GM06990 (cell line): ENCODE measurements at places on chromosomes 11 and 22.

GRCh38 chr11:59550842-59551658 lies 39.7 kb downstream of the OR4D9 start:
- peak; percentile 79 for DNase-seq

GRCh38 chr22:46067159-46068111 lies 82.9 kb upstream of the PPARA start:
- DNase-seq, result no peak

DNA sequence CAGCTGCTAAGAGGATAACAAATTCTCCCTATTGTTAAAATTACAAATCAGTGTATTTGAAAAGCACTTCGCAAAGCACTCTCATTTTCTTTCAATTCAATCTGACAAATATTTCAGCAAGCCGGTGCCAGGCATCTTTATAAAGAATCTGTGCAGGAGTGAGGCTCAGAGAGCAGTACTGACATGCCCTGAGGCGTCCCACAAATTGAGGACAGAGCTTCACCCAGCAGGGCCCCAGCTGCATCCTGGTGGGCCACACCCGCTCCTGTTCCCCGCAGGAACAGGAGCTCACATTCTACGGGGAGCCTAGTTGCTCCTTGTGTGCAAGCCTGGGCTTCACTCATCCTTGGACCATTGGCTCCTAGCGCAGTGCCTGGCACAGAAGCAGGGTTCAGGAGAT lies 60.9 kb upstream of the EIF3D start:
- no peak for DNase-seq

DNA sequence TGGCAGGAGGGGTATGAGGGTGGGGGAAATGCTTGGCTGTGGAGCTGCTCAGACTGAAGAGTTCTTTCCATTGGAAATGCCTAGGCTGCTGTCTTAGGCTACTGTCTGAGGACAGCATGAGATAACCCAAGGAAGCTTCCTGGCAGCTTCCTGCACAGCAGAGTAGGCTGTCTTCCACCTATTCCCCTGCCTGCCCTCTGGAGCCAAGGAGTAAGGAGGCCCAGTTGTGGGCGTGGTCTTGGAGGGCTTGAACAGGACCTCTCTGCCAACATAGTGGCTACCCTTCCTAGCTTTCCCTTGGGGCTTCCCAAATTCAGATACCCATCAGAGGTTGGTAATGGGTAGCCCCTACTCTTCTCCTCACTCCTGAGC lies 25.9 kb downstream of the PHLDB1 start:
- DNase-seq, result no peak

- no peak for DNase-seq
These were observed 122.3 kb downstream of the RCN1 start for GRCh38 chr11:32213223-32213622.

DNA sequence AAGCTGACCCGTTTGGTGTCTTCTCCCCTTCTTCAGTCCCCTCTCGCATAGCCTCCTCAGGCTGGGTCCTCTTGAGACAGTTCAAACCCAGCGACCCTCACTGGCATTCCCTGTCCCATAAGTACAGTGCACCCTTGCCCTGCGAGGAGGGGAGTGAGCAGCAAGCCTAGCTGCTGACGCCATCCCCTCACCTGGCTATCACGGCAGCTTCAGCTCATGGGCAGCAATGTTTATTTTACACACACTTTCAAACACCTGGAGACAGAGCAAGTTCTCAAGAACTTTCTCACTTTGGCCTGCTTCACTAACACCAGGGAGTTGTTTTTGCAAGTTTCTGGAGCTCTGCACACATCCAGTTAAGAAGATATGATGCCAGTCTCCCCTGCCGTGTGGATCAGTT lies 189.6 kb upstream of the E2F8 start:
- no peak for DNase-seq
